ENCODE measurements at places on chromosomes 4 and X.

GRCh38 chr4:120765260-120765680 lies 157.3 kb downstream of the PRDM5 start:
- DNase-seq = no peak

- no peak for DNase-seq
Observed at GRCh38 chr4:3498901-3499510, 33.2 kb downstream of the LRPAP1 start.

GRCh38 chrX:153735274-153735673 lies 10.6 kb downstream of the ABCD1 start:
- no peak for DNase-seq

- no peak for DNase-seq
Observed at GRCh38 chrX:139920316-139920715, 12.5 kb downstream of the ATP11C start.

- no peak for DNase-seq
Observed at GRCh38 chrX:20063716-20064351, 52.9 kb downstream of the MAP7D2 start.

DNA sequence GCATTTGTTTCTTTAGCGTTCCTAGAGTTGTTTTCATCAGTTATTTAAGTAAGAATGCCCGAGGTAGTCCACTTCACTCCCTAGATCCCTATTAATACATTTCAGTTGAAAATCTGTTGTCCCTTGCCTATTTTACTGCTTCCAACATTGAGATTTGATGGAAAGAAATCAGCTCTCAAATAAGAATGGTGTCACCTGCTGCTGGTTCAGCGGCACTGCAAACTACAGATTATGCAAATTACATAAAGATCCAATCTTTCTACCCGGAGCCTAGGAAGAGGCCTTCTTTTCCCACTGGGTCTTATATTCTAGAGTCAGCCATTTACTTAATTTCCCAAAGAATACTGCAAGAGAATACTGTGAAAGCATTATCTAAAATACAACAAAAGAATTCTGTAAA lies 597.6 kb upstream of the MAGEB2 start:
- DNase-seq = no peak

GRCh38 chr4:151659601-151660364 lies 101.0 kb downstream of the GATB start:
- no peak for DNase-seq

GRCh38 chrX:39843318-39843717 lies 254.4 kb downstream of the BCOR start:
- DNase-seq = no peak

GRCh38 chr4:36835246-36835645 lies 409.3 kb upstream of the NWD2 start:
- no peak for DNase-seq

DNA sequence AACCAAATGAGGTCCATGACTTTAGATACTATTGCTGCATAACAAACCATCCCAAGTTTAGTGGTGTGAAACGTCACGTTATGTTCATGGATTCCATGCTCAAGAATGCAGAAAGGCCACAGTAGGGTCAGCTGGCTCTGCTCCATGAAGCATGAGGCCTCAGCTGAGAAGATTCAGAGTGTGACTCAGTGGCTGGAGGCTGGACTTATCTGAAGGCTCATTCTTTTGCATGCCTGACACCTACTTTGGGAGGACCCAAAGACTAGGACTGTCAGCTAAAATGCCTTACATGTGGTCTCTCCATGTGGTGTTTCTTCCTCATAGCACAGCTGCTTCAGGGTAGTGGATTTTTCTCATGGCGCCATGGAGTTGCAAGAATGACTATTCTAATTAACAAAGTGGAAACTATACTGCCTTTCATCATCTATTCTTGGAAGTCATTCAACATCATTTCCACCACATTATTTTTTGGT lies 11.5 kb upstream of the CCDC149 start:
- no peak for DNase-seq

GRCh38 chr4:6201580-6202091 lies 1.3 kb upstream of the JAKMIP1 start:
- DNase-seq = no peak

- DNase-seq = no peak
Observed at GRCh38 chr4:103887191-103887590, 167.4 kb upstream of the TACR3 start.

- DNase-seq = no peak
Observed at GRCh38 chr4:169017971-169018370, 7.9 kb upstream of the CBR4 start.

- DNase-seq = no peak
Observed at GRCh38 chr4:80407246-80407645, 71.7 kb downstream of the CFAP299 start.

DNA sequence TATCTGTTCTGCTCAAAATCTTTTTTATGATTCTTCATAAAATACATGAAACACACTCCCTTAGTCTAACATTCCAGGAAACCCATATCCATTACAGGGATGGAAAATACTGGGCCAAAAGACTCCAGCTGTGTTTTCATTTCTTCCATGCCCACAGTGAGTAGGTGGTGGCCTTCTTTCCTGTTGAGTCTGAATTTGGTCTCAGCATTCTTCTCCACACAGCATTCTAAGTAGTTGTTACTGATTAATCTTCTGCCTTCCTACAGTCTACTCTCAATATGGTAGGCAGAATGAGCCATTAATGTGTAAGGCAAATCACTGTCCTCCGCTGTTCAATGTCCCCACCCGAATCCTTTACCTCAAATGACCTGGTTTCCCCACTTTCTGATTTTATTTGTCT lies 370.6 kb upstream of the RPS6KA3 start:
- no peak for DNase-seq

DNA sequence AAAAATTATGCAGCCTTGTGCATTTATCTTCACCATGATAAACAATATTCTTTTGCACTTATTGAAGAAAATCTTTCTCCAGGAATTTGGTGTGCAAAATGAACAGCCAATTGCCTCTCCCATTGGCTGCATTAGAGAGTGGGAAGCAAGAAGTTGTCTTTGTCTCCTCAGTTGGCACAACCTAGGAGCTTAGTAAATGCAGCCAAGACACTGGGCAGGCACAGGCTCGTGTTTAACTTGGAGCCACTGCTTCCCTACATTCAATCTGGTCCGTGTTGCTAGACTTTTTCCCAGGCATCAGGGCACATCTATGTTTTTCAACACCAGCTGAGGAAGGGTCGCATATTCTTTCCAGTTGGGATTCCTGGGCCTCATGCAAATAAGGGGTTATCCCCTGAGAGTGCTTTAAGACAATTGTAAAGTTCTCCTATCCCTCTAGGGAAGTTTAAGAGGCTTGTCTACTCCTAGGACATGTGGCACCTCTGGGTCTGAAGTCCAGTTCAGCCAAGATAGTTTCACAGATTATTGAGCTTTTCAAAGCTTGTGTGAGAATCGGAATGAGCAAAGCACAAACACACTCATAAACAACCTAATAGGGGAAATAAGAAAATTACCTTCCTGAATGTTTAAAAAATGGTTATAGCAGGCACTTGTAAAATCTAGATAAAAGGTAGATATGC lies 31.8 kb upstream of the SRD5A3 start:
- DNase-seq = no peak

DNA sequence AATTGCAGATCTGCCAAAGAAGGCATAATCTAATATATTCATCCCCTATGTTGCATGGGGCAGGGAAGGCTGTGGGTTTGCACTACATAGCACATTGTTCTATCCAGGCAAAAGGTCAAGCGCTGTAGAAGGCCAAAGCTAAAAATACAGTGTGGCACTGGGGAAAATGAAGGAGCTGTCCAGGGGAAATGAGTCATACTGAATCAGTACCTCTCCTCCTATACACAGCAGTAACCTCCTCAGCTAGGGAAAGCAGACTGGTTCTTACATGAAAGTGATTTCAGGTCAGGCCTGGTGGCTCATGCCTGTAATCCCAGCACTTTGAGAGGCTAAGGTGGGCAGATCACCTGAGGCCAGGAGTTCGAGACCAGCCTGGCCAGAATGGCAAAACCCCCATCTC lies 31.0 kb upstream of the SLC25A4 start:
- DNase-seq = no peak

DNA sequence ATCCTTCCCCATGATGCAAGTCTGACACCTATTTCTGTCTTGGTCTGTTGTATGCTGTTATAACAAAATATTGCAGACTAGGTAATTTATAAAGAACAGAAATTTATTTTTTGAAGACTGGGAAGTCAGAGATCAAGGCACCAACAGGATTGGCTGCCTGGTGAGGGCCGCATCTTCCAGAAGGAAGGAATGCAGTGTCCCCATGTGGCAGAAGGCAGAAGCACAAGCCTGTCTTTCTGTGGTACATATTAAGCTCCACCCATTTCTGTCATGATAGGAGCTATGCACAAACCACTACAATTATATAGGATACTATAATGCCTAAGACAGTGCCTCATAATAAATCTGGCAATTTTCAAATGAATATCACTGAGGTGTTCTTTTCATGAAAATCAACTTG lies 502.3 kb upstream of the DIAPH2 start:
- DNase-seq = no peak

DNA sequence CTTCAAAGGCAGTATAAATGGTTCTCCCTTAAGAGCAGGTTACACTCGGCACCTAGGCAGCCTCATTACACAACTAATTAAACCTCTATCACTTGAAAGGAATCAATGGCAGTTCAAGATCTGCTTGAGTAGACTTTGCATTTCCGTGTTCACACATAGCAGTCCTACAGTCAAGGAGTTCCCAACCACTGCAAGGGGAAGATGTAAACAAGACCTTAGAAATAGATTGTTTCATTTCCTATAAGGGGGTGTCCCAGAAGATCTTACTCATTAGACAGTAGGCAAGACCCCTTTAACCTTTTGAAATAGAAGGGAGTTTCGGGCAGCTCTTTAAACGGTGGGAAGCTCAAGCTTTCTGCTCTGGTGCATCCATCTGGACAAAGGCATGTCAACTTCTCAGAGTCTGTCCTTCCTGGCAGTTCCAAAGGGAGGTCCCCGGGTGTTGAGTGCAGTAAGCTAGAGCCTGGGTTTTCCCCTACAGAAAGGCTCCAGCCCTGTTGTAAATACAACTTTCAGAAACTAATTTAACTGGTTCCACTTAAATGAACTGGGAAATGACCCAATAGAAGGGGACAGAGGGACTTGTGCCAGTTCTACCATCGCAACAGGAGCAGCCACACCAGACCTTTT lies 150.8 kb downstream of the RBMX2 start:
- no peak for DNase-seq
